ENCODE measurements at places on chromosomes 11 and 22.

DNA sequence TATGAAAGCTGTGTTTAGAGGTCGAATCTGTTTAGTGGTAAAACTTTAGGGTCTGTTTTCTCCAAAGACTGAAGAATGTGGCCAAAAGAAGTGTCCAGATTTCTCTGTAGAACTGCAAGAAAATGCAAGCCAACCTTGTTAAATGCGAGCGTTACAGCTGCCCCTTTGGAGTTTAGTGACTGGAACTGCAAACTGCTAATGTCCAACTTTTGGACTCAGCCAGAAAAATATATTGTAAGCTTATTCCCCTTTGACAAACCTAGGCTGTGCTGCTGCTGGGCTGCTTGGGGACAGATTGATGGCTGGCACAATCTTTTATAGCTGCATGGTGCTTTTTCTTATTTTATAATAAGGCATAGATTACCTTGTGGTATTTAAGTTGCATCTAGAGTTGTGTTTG lies 3.9 kb downstream of the TEAD1 start:
- no peak for DNase-seq

DNA sequence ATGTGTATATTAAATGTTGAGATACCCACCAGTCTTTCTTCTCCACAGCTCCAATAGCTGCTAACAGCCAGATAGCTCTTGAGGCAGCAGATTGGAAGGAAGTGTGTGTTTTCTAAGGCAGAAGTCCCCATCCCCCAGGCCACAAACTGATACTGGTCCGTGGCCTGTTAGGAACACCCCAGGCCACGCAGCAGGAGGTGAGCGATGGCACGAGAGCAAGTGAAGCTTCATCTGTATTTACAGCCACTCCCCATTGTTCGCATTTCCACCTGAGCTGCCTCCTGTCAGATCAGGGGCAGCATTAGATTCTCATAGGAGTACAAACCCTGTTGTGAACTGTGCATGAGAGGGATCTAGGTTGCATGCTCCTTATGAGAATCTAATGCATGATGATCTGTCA lies 12.7 kb downstream of the CCDC73 start:
- no peak for DNase-seq

DNA sequence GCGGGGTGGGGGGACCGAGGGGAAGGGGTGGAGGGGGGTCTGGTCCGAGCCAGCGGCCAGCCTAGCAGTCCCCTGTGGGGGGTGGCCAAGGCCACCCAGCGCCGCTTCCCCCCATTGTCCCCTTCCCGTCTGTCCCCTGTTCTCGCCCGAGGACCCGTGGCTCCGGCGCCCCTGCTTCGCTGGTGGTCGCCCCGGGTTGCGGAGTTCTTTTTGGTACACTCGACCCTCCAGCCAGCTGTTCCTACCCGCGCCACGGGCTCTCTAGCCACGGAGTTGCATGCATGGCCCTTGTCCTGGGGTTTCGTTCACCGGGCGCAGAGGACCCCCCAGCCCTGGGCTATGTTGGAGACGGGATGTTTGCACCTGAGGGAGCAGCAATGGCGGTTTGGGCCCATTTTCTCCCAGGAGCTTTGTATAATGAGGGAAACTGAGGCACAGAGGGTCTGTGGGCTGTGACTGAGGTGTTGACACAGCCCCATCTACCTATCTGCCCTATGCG lies 489 bp downstream of the RNF214 start:
- DNase-seq: peak; percentile 28

- DNase-seq: no peak
Measured at GRCh38 chr11:11215058-11215815, 137.8 kb downstream of the CSNK2A3 start.

GRCh38 chr22:43377896-43378704 lies 33.7 kb upstream of the MPPED1 start:
- no peak for DNase-seq

DNA sequence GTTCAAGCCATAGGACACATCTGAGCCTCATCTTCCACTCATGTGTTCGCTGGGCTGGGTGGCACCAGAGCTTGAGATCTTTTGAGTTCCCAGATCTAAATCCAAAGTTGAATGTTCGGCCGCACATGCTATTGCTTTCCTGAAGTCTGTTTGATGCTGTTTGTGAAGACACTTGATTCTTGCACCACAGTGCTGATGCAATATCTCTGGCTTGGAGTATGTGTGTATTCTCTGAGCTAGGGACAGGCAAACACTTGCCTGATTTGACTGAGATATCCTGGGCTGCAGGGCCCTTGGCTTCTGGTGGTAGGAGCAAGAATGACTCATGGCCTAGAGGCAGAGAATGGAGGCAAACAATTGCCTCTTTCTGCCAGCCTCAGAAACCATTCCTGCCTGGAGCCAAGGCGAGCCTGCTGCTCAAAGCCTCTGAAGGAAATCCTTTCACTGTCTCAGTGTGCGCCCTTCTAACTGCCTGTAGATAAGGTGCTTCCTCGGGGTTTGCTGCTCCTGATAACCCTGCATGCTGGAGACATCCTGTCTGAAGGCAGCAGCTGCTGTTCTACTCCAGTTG lies 73.0 kb downstream of the CYB5R2 start:
- DNase-seq: no peak

- no peak for DNase-seq
Measured at GRCh38 chr11:101091781-101092180, 37.8 kb downstream of the PGR start.

Data from activated T-cell treated with anti-CD3 and anti-CD28 coated beads, Interleukin-2, amount 50 U/mL, for 72 hours (primary cell).